Stimulated activated CD4-positive, alpha-beta T cell treated with anti-CD3 and anti-CD28 coated beads, Interleukin-1b, Interleukin-23, amount 100 ng/mL, for 1 hour (primary cell): ENCODE measurements at places on chromosomes 11 and 22.

GRCh38 chr22:23685205-23685784, 5.5 kb upstream of the RGL4 start:
- DNase-seq, result no peak

GRCh38 chr11:60914633-60915247, 782 bp downstream of the TMEM109 start:
- no peak for DNase-seq

DNA sequence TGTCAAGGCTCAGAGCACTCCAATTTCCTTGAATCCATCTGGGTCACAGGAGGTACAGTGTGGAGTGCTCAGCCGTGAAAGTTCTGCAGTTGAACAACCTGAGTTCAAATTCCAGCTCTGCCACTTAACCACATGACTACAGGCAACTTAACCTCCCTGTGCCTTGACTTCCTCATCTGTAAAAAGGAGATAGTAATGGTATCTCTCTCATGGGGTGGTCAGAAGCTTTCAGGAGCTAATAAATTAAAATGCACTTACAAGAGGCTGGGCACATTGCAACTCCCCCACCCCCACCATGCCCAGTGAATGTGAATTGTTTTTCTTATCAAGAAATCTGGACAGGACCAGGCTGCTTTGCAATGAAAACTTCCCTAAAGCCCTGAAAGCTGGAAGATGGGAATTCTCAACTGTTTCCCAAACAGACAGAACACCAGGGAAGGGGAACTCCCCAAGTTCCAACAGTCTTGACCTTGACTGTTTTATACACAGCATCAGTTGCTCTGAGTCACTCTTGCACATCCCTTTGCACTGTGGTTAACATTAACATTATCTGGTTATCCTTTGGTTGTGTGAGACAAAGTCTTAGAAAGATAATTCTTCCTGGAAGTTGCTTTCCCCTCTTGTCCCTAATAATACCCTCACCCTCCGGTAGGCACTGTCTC, 137.0 kb downstream of the SLC1A2 start:
- DNase-seq, result no peak

DNA sequence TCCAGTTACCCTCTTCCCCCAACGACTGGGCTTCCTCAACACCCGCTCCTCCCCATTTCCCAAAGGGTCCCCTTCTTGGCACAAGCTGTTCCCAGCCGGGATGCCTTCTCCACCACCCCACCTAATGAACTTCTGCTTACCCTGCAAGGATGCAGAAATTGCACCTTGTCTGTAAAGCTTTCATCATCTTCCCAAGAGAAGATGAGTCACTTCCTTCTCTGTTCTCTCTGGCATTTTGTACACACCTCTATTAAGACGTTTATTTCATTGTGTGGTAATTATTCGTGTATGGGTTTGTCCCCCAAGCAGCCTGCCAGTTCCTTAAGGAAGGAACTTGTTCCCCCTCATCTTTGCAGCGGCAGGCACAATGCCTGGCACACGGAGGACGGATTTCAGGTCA, 351.1 kb downstream of the CADM1 start:
- DNase-seq, result no peak
